ENCODE measurements at places on chromosomes 13 and 19.

DNA sequence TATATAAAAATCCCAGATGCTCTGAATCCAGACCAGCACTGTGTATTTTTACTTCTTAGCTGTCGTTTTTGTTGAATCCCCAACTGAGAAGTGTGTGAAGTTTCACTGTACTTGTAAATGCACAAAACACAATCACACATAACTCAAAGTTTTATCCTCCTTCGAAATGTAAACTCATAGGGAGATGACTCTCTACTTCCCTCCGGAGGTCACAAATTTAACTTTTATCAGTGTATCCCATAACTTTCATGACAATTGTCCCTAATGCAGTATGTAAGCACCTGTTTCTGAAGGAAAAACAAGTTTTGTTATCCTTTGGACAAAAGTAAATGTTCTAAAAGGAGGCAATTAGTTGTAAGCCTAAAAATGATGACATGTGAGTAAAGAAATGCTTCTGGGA lies 665.0 kb upstream of the SLITRK6 start:
- no peak for DNase-seq

DNA sequence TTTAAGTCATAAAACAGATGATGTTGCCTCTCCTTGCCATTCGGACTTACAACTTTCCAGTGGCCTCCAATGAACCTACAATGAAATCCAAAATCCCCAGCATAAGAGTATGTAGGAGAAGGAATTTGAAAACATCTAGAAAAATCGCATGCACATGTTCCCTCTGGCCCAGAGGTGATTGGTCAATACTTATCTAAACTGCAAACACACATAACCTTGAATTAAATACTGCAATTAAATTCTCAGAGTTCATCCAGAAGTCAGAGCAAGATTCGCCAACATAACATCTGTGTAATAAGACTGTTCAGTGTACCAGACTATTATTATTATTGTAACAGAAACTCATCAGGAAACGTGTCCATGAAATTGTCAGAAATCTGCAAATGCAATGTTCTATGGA lies 82.2 kb upstream of the USP29 start:
- no peak for DNase-seq

DNA sequence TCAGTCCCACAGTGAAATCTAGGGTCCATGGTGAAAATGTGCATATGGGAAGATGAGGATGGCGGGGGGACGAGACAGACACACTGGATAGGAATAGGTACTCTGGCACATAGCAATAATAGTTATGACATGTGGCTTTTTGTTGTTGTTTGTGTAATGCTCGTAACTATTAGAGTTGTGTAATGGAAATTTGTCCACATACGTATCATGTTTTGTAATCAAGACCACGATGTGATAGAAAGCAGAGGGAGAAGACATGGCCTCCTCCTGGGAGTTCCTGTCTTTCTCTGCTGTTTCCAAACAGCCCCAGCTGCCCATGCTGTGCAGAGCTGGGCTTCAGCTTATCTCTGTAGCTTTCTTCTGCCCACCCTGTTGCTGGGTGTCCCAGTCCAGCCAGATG lies 185.3 kb upstream of the TMTC4 start:
- no peak for DNase-seq

DNA sequence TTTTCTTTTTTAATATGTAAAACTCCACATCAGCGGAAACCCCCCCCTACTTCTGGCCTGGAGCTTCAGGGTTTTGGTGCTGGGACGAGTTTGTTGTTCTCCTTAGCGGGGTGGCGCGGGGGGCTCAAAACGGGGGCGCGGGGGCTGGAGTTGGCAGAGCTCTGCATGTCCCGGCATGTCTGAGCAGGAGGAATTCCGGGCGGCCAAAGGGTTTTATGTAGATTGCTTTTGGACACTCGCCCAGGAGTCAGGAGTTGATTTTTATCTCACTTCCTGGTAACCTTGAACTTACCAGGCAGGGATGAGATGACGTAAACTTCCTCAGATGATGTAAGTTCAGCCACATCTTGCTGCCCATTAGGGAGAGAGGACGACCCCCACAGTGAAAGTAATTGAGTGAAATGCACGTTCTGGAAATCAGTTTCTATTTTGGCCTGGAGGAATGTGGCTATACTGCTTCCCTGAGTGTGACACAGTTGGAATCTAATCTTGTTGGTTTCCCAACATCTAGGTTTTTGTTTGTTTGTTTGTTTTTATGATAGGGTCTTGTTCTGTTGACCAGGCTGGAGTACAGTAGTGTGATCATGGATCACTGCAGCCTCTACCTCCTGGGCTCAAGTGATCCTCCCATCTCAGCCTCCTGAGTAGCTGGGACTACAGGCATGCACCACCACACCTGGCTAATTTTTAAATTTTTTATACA lies 21.0 kb upstream of the GDF15 start:
- no peak for DNase-seq

DNA sequence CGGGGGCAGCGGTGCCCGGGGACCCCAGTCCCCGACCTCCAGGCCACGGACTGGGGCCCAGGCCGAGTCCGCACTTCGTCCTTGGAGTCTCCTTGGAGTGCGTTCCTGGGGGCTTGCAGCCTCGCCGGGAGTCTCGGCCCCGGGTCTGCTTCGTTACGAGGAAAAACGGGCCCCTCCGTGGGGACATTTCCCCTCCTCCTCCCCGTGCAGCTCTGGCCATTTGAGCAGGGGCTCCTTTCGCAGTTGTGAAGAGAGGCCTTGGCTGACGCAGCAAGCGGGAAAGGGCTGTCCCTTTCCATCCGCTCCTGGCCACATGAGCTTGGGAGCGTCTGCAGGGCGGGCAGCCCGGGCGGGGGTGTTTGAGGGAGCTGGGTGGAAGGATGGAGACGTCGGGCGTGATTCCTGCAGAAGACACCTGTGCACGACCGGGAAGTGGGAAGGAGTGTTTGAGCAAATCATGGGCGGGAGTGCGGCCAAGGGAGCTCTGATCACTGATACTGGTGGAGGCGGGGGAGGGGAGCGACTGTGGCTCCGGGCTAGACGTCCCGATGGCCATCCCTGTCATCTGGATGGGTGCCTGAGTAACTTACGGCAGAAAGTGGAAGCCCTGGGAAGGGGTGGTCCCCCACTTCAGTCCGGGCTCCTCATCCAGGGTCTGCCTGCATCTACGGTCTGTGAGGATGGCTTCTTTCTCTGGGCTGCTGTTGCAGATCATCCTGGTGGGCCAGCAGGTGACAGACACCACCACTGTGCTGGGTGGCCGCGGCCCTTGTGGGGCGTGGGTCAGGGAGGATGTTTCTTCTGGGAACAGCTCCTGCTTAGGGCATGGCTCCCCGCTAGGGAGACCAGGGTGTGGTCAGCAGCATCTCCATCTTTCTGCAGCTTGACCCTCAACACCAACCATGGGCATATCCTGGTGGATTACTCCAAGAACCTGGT lies 736 bp downstream of the GPI start:
- DNase-seq: no peak

- no peak for DNase-seq
Observed at GRCh38 chr13:112929783-112930055, 39.3 kb upstream of the MCF2L start.

GRCh38 chr19:44823373-44823698 lies 14.4 kb downstream of the BCAM start:
- no peak for DNase-seq

DNA sequence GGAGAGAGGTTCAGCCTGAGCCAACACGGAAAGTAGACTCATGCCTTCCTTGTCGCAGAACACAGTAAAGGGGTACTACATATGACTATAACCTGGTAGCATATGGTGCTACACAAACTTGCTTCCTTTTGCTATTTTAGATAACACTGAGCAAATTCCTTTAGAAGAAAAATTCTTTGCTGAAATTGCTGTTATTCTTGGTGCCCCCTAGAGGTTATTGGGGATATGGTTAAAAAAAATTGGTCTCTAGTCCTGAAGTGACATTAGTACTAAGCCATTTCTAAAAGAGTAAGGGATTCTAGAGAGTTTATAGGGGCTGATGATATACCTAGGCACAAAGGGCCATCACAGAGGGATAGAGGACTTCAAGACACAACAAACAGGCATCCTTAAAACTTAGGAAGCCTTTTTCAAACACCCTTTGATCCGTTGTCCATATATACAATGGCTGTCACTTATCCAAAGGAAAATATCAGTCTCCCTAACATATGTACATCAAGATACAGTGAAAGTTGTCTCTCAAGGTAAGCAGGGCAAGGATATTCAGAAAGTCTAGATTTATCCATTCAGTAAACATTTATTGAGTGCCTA lies 13.9 kb upstream of the HS6ST3 start:
- no peak for DNase-seq

DNA sequence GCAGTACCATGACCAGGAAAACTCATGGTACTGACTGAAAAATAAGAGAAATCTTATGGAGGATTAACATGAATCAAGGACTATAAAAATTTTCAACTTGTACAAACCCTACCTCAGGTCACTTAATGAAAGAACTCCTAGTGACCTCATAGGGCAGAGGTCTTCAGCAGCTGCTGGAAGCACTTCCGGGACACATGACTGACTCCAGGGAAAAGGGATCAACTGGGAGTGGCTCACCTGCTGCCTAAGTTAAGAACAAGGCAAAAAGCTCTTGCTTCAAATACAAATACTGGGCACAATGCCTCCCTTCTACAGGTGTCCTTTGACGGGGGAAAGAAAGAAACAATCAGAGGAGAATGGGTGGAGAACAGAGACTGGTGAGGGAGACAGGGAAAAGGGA lies 18.6 kb downstream of the DOCK9 start:
- DNase-seq: no peak

DNA sequence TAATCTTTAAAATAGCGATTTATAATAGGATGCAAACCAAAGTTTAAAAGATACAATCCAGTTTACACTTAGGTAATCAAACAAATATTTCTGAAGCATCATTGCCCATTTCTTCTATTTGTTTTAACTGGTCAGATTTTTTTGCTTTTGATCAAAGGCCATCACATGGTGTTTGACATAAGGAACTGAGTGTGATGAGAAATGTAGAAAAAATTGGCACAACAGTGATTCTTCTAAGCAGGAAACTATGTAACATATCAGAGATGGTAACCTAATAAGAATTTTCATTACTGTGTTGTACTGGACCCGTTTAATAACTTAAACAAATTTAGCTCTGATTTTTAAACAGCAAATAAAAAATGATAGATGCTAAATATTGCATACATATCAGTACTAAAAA lies 644.7 kb upstream of the KLF12 start:
- DNase-seq: no peak

- DNase-seq: no peak
Observed at GRCh38 chr13:47334173-47334572, 437.3 kb upstream of the HTR2A start.

DNA sequence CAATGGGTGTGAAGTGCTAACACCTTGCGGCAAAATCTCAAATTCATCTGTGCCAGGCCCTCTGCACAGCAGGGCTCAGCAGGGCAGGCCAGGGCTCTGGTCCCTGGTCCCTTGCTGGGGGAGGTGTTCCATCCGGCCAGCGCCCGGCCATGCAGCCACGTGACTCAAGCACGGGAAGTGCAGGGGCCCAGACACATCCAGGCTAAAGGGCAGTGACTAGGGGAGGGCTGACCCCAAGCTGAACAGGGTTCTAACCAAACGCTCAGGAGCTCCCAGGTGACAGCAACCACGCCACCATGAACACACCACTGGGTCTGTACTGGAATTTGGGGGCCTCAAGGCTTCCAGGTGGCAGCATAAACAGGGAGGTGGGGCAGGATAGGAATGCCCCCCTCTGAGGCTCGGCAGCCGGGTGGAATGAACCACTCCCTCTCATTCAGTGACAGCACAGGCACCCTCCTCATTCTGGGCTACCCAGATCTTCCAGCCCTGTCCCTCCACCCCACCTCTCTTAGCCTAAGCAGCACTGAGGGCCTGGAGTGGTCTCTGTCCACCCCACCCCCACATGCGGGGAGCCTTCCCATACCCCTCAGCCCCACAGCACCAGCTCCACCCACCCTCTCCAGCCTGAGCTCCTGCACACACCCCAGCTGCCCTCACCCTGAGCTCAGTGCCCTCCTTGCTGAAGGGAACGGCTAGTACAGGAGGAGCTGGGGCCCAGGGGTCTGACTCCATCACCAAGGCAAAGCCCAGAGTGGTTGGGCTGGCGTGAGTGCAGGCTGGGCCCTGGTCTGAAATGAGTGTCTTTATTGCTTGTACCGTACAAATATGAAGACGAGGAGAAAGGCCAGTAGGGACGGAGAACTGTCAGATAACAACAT lies 5.3 kb upstream of the CCNP start:
- DNase-seq: no peak

- DNase-seq: no peak
Observed at GRCh38 chr13:110329258-110329657, 22.2 kb downstream of the COL4A2 start.

GRCh38 chr19:39384839-39385568 lies 5.9 kb downstream of the PAF1 start:
- DNase-seq: no peak

GRCh38 chr19:52474351-52475127 lies 21.2 kb downstream of the ZNF578 start:
- no peak for DNase-seq

GRCh38 chr13:113046883-113047244 lies 58.7 kb upstream of the F7 start:
- no peak for DNase-seq

- DNase-seq: no peak
Observed at GRCh38 chr19:11617180-11618062, 20.1 kb downstream of the ZNF627 start.

DNA sequence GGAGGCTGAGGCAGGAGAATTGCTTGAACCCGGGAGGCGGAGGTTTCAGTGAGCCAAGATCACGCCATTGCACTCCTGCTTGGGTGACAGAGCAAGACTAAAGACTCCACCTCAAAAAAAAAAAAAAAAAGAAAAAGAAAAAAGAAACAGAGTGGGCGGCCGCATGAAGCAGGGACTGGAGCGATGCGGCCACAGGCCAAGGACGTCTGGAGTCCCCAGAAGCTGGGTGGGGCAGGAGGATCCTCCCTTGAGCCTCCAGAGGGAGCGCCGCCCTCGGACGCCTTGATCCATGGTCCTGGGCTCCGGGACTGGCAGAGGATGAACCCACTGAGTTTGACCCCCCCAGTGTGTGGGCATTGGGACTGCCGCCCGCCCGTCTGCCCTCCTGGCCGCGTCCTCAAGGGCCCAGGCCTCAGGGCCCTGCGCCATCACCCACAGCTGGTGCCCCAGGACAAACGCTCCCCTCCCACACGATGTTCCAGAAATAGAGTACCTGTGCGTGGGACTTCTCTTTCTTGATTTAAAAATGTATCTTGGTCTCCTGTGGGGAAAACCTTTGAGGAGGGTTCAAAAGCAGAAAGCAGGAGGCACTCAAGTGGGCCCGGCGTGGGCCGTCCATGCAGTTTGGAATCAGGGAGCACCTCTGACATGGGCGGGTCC lies 15.5 kb downstream of the BTBD2 start:
- no peak for DNase-seq

Data from naive thymus-derived CD4-positive, alpha-beta T cell (primary cell).